ENCODE measurements at places on chromosomes 2 and 18.

GRCh38 chr2:48259811-48260210, 270.1 kb upstream of the STON1 start:
- DNase-seq, result no peak

DNA sequence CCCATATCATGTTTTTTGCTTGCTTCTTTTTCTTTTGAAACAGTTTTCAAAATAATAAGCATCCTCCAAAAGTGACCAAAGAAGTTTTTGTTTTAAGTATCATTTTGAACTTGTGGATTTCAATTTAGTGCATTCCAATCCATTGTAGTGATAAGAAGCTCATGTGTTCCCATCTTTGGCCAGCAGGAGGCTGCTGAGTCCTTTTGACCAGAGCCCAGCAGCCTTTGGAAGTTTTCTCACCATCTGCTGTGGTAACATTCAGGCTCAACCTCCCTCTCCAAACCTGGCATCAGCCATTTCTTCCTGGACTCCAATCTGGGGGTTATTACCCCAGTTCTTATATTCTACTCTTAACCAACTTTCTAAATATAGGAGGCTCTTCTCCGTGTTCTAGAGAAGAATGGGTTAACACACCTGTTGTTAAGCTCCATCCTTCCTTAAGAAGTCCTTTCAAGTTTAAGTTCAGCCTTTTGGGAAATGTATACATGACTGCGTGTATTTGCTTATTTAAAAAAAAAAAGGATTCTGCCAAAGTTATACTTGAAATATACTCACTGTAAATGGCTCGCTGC, 39.0 kb upstream of the MAL start:
- no peak for DNase-seq

DNA sequence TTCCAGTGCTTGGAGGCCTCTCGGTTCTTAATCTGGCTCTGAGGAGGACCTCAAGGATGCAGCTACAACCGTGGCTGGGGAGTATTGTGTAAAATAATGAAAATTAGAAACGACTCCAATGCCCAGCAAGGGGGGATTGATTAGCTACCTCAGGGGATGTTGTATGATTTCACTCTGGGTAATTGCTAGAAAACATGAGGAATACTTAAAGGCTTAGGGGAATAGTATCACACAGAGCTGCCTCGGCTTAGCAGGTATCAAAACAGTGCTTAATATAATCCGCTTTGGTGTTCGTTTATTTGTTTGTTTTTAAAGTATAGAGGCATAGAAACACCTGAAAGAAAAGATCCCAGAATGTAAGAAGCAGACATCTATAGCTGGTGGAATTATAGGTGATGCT, 102.5 kb downstream of the INHBB start:
- DNase-seq, result no peak

DNA sequence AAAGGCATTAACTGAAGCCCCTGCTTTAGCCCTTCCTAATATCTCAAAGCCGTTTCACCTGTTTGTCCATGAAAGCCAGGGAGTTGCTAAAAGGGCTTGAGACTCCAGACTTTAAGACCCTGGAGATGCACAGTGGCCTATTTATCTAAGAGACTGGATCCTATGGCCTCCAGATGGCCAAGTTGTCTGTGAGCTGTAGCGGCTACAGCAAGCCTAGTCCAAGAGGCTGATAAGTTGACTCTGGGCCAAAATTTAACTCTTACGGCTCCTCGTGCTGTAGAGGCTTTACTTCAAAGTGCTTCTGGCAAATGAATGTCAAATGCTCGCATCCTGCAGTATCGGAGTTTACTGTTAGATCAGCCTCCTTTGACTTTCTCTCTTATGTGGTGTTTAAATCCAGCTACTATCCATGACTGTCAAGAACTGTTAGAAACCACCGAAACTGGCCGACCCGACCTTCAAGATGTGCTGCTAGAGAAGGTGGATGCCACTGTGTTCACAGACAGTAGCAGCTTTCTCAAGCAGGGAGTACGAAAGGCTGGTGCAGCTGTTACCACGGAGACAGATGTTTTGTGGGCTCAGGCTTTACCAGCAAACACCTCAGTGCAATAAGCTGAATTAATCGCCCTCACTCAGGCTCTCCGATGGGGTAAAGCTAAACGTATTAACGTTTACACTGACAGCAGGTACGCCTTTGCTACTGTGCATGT, 336.7 kb upstream of the CNTNAP5 start:
- no peak for DNase-seq

GRCh38 chr2:71895320-71896161, 252.1 kb downstream of the CYP26B1 start:
- DNase-seq, result no peak

DNA sequence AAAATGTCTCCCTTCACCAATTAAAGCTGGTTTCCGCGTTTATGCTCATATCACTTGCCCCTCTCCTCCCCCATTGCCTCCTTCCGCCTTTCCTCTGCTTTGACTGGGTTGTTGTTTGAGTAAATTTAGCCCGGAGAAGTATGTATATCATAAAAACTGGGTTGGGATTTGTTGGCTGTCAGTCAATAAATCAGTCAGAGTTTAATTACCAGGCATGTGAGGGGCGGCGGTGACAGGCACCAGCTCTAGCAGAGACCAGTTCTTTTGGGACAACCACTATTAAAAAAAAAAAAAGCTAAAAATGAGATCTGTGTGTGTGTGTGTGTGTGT, 382.4 kb upstream of the SMIM21 start:
- no peak for DNase-seq

GRCh38 chr2:174670446-174670845, 72.8 kb upstream of the WIPF1 start:
- no peak for DNase-seq

DNA sequence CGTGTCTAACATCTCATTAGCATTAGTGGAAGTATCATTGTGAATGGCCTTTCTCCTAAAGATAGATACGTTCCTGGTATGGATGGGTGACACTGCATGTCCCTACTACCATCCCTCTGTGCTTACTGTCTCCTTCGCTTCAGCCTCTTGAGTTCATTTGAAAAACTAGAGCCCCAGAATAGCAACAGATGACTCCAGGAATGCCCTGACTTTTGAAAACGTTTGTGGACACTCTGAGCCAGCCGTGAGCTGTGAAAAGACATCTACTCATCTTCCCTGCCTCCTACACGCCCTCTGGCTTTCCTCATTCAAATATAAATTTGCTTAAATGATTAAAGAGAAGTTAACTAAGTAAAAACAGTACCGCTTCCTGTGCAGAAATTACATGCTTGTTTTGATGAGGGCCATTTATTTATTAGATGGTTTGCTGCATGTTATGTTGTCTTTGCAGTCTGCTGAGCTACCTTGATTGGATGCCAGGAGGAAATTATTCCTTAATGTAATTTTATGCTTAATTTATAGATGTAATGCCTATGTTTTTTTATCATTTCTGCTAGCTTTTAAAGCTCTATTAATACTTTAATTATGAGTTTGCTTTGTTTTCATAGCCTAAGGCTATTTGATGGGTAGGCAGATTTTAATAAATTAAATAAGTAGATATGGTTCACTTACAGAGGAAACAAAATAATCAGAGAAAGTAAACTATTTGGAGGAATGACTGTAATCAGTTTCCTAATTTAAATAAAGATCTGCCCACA, 32.1 kb upstream of the MYO3B start:
- DNase-seq, result no peak

- no peak for DNase-seq
Observed at GRCh38 chr2:113240150-113240914, 38.4 kb downstream of the PAX8 start.

- no peak for DNase-seq
Observed at GRCh38 chr2:167933097-167933814, 314.1 kb downstream of the STK39 start.

- no peak for DNase-seq
Observed at GRCh38 chr2:69171116-69171896, 158.3 kb downstream of the ANTXR1 start.

- no peak for DNase-seq
Observed at GRCh38 chr18:31192086-31192776, 29.6 kb upstream of the DSC1 start.

DNA sequence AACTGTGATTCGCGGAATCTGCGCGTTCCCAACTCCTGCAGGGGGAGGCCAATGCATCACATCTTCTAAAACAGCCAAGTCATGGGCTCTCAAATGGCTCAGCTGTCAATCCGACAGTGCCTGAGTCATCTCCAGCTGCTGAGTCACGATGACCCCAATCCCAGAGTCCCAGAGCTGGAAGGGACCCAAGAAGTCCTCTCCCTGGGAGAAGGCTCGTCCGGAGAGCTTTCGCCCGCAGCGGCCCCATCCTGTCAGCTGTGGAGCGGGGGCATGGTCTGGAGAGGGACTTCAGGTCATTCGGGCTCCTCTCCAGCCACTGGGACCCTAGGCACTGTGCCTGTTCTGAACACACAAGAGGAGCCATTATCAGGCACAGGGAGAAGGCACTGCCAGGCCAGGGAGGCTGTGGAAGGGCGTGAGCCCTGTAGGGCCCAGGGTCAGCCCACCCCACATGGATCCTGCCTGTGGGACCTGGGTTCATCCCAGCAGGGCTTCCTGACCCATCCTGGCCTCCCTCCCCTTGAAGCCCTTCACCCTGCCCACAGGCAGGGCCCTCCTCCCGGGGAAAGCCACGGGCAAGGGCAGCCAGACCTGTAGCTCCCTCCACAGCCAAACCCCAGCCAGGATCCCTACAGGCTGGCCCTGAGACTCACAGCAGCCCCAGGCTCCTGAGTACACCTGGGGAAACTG, 47.6 kb upstream of the GPC1 start:
- DNase-seq, result no peak

DNA sequence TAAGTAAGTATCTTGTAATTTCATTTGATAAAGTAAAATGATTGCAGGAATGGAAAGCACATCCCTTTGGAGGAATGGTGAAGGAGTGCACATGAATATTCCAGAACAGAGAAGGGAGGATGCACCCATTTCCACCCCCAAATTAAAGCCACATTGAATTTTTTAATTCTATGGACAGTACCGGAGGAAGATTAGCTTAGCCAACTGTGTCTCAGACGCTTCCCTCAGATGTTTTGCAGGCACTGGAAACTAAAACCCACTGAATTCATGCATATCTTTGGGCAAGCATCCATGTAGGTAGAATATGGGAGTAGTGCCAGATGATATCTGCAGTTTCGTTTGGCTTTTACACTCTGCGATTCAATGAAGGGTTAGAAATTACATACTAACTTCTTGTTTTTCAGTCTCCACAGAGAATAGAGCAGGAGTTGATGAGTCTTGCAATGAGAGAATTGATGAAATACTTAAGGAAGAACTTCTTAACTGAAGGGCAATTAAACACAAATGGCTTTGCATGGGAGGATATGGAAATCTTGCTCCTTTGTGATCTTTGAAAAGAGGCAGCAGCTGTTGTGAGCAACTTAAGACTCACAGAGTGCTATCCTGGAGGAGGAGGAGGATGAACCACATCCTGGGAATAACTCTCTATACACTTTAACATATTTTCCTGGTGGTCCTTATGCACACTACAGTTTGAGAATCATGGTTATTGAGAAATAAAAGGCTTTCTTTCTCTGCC, 71.7 kb upstream of the MYO3B start:
- no peak for DNase-seq

GRCh38 chr2:6506859-6507258, 358.8 kb downstream of the CMPK2 start:
- DNase-seq, result no peak

- no peak for DNase-seq
Observed at GRCh38 chr2:65778137-65778536, 345.7 kb upstream of the SPRED2 start.

GRCh38 chr2:160277151-160277550, 77.1 kb upstream of the ITGB6 start:
- no peak for DNase-seq

DNA sequence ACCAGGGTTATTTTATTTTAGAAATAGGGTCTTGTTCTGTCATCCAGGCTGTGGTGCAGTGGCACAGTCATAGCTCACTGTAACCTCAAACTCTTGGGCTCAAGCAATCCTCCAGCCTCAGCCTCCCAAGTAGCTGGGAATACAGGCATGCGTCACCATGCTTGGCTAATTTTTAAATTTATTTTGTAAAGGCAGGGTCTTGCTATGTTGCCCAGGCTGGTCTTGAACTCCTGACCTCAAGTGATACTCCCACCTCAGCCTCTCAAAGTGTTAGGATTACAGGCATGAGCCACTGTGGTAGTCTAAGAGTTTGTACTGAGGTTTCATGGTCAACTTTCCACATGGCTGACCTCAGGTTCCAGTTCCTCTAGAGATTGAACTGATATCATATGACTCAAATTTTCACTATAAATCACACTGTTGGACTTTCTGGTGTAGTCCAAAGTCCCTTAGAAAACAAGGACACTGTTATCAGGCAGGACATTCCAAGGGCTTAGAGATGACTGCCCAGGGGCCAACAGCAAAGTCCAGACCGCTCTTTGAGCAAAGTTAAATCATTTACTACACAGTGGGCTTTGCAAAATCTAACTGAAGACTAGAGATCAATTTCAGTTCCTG, 82.0 kb upstream of the MEX3C start:
- DNase-seq, result no peak

DNA sequence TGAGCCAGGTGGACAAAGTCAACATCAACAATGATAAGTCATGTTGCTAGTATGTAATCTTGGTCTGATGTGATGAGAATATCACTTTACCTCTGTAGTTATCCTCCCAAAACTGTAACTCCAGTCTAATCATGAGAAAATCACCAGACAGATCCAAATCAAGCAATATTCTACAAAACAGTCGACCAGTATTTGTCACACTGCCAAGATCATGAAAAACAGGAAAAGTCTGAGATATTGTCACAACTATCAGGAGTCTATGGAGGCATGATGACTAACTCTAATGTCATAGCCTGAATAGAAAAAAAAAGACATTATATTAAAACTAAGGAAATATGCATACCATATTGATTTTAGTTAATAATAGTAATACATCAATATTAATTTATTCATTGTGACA, 1883.3 kb upstream of the CELF4 start:
- DNase-seq, result no peak

DNA sequence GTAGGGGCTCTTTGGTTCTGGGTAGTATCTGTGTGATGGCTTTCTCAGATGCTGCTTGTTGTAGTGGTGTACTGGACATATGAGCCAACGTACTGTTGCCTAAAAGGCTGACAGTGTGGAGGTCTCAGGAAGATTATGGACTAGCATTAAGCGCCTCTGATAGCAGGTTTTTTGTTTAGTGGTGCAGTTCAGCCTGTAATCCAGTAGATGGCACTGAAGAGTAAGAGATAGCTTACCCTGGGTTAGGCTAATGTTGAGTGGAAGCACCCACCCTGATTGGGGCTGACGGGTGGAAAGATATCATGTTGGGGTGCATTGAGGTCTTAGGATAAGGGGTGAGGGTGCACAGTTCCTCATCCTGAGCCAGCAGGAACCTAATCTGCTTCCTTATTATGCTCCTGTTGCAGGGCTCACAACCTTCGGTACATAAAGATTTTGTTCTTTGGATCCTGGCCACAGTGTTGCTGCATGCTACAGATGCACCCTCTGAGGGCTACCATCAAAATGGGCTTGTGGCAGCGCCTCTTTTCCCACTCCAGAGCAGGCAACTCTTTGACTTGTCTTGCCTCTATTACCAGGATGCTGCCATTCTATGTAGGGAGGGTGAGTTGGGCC, 79.6 kb downstream of the MSTN start:
- no peak for DNase-seq

GRCh38 chr2:167196461-167197252, 308.4 kb downstream of the XIRP2 start:
- no peak for DNase-seq

All from stimulated activated CD4-positive, alpha-beta T cell treated with anti-CD3 and anti-CD28 coated beads, TNF-alpha, amount 100 ng/mL, for 4 hours (primary cell).